ENCODE measurements at places on chromosomes 16 and 17.

DNA sequence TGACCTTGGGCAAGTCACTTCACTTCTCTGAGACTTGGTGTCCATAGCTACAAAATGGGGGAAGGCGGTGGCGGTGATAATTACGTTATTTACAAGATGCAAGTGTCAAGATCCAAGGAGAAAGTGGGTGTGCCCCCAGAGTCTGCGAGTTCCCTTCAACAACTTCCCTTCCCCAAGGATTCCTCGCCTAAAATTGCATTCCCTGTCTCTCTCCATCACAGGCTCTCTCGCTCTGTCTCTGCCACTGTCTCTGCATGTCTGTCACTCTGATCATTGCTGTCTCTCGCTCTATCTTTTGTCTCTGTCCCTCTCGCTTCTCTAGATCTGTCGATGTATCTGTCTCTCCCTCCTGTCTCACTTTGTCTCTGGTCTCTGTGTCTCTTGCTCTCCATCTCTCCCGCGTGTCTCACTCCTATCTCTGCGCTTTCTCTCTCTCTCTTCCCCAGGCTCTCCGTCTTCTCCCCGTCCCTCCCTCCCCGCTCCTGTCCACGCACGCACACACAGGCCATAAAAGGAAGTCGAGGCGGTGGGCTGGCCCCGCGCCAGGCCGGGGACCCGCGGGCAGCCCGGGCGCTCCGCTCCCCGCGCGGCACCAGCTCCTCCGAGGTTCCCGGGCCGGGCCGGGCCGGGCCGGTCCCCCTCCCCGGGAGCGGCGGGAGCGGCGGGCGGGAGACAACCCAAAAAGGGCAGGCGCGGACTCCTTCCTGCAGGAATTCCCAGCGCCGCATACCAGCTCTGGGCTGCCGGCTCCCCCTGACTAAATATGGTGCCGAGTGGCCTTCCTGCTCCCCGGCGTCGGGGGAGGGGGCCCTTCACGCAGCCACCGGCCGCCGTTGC is 1.1 kb upstream of the MYH11 start:
- DNase-seq, result no peak

DNA sequence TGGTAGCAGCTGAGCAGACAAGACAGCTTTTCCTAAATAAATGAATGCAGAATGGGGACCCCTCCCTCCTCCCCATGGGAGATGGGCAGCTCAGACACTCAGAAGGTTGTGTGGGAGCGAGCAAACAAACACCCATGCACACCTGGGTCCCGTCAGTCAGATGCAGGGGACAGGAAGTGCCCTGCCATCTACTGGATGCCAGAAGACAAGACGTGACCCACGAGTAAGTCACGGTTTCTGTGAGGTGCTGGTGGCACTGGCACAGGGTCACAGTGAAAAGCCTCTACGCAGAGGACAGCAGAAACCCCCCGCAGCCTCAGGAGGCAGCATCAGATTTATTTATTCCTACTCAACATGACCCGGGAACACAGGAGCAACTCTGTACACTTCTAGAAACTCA is 8.4 kb downstream of the HBQ1 start:
- DNase-seq, result no peak

DNA sequence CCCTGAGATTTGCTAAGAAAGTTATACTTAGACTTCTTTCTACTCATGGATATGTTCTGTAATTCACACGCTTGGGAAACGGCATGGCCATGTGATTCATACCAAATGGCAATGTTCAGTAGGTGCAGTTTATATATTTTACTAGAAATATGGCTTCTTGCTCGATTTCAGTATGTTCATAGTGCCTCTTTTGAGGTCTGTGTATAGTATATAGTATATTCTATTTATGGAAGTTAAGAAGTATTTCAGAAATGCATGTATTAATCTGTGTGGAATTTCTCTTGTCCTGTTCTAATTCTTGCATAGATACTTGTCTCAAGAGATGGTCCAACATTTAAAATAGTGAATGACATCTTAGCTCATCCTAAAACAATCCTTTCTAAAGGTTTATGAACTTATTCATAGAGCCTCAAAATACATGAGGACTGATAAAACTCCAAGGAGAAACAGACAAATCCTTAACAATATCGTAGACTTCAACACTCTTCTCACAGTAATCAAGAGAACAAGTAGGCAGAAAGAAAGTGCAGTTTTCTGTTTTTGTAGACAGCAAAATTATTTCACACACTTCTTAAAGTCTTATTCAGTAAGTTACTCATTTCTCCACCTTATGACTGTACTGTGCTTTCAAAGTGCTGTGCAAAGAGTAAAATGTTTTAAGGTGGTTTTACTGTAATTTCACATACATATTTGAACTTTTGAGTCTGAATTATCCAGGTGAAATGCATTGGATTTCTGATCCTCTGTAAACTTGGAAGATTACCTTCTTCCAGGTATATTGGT is 11.1 kb downstream of the BPTF start:
- no peak for DNase-seq

- no peak for DNase-seq
Measured at GRCh38 chr17:15462976-15463772, 4.2 kb downstream of the CDRT4 start.

DNA sequence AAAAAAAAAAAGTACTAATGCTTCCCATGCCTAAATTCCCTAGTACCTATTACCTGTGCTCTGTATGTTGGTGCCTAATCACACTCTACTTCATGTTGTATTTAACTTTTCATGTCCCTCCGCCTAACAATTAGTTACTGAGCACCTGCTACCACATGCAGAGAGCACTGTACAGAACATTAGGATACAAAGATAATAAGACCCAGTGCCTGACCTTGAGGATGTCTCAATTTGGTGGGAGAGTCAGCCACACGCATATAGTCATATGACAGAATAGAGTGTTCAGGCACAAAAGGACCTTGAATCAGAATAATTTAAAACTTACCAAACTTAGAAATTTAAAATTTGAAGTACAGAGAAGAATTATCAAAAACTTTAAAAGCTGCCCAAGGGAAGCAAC is 42.1 kb downstream of the USP31 start:
- no peak for DNase-seq

- no peak for DNase-seq
Measured at GRCh38 chr16:3487521-3488410, 7.5 kb downstream of the C16orf90 start.

DNA sequence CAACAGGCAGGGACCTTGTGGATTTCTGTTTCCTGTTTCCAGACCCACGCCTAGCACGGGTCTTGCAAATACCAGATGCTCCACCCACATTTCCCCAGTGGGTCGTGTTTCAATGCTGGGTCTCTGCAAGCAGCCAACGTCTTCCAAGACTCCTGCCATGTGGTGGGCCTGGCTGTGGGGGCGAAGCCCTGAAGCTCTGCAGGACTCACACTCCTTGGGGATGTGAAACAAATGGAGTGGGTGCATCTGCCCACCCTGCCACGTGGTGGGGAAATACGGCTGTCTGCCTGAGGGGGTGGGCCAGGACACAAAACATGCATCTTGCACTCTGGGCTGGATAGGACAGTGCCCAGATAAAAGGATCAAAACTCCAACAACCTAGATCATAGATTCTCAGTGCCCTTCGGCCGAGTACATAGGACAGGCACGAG is 32.6 kb downstream of the FA2H start:
- DNase-seq, result no peak

GRCh38 chr16:10678655-10679054 is 16.1 kb downstream of the TEKT5 start:
- no peak for DNase-seq

DNA sequence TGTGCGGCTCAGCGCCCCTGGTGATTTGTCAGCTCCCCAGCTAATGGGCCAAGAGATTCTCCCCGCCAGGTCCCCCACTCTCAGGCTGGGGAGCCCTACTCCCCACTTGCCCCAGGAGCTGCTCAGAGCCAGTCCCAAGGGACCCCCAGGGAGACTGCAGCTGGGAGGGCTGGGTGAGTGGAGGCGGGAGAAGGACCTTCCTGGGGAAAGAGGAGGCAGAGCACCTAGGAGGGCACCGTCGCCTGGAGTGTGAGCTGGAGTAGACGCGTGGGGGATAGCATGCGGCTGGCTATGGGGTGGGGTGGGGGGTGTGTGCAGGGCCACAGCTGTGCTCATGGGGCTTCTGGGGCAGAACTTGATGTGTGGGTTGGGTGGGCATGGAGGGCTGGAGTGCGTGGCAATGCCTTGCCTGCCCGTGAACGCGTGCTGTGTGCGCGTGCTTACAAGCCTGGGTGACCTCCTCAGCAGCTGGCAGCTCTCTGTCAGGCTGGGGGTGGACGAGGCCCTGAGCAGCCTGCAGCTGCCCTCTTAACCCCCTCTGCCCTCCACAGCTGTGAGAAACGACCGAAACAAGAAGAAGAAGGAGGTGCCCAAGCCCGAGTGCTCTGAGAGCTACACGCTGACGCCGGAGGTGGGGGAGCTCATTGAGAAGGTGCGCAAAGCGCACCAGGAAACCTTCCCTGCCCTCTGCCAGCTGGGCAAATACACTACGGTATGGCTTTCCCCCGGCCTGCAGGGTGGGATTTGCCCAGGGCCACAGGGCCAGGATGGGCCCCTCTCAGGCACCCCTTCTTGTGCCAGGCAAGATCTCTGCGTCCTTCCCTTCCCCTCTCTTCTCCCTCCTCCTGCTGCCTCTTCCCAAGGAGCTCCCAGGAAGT is 12.9 kb downstream of the GJD3 start:
- no peak for DNase-seq

- no peak for DNase-seq
Measured at GRCh38 chr17:10115536-10115932, 82.9 kb downstream of the GAS7 start.

All from activated CD4-positive, alpha-beta T cell treated with anti-CD3 and anti-CD28 coated beads for 24 hours (primary cell).